ENCODE measurements at places on chromosomes 4 and X.

DNA sequence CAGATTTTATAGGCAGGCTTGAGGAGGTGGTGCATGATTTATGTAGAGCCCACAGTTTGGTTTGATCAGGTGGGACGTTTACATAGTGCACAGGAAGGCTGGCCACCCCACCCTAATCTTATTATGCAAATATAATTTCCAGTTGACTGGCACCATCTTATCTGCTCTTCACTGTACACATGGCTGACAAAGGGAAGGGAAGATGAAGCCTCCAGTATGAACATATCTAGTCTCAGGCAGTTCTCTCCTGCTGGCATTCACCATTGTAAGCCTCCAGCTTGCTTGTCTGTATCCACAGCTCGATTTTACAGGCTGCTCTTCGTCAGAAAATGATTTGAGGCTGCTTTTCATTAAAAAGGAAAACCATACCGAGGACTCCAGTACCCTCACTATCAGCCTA is 278.3 kb downstream of the TECRL start:
- no peak for DNase-seq

GRCh38 chr4:41640906-41641305 is 102.9 kb downstream of the LIMCH1 start:
- no peak for DNase-seq

GRCh38 chr4:152935143-152935542 is 980 bp upstream of the FHDC1 start:
- peak; percentile 42 for DNase-seq

- peak; percentile 50 for DNase-seq
Measured at GRCh38 chrX:39802354-39802753, 295.4 kb downstream of the BCOR start.

Data from KBM-7 (cell line).